ENCODE measurements at places on chromosomes 4 and X.

GRCh38 chrX:40083120-40083978 is 14.4 kb downstream of the BCOR start:
- no peak for DNase-seq

- no peak for DNase-seq
These were observed 208.7 kb downstream of the PDGFC start for GRCh38 chr4:156762851-156763250.

- DNase-seq = no peak
These were observed 1392.9 kb upstream of the PABPC4L start for GRCh38 chr4:135594521-135594920.

- no peak for DNase-seq
These were observed 125.8 kb upstream of the TEX13C start for GRCh38 chrX:125193921-125194320.

- DNase-seq = no peak
These were observed 41.5 kb upstream of the HPRT1 start for GRCh38 chrX:134418317-134419113.

DNA sequence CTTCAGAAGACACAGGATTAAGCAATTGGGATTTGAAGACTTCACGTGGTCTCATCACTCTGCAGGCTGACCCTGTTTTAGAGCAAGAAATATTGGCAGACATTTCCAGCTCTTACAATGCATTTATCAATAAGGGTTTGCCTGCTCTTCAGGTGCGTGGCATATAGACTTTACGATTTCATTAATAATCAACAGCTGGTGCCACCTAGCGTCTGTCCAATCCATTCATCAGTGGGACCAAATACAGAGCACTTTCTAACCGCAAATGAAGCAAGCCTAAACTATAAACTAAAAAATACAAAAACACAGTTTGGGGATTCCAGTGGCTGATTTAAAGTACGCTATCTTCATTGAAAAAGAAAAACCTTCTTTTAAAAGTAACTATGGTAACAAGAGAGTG is 125.4 kb upstream of the DMD start:
- DNase-seq = peak; percentile 24

GRCh38 chr4:120839974-120840751 is 82.4 kb downstream of the PRDM5 start:
- no peak for DNase-seq

GRCh38 chrX:120036704-120037103 is 40.8 kb downstream of the RHOXF2B start:
- DNase-seq = no peak

DNA sequence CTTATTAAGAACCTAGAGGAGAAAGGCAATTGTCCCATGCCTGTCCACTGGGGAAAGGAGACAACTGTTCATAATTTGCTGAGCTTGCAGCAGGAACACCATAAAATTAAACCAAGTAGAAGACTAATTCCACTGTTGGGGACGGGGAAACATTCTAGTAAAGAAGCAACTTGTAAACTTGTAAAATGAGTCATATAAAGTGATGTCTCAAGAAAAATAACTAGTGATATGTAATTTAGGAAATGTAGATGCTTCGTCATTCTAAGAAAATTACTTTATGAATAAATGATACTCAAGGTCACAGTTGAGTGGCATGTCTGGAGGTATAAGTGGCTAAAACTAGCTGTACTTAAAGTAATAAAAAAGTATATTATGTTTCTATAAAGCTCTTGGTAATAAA is 121.2 kb upstream of the MID1 start:
- DNase-seq = no peak

DNA sequence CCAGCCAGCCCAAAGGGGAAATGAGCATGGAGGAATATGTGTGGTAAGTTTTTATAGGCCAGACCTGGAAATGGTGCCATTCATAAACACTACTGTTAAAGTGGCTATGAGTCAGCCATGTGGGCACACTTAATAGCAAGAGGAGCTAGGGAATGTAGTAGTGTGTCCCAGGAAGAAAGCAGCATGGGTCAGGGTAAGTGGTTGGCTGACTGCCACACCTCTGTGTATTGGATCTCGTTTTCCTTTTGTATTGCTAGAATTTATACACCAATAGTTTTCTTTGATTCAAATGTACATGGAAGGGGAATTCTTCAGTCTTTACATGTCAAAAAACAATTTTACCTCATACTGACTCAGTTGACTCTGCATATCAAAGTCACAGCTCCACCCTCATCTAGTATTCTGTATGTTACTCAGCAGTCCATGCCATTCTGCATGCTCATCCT is 22.9 kb upstream of the SGMS2 start:
- DNase-seq = peak; percentile 12

DNA sequence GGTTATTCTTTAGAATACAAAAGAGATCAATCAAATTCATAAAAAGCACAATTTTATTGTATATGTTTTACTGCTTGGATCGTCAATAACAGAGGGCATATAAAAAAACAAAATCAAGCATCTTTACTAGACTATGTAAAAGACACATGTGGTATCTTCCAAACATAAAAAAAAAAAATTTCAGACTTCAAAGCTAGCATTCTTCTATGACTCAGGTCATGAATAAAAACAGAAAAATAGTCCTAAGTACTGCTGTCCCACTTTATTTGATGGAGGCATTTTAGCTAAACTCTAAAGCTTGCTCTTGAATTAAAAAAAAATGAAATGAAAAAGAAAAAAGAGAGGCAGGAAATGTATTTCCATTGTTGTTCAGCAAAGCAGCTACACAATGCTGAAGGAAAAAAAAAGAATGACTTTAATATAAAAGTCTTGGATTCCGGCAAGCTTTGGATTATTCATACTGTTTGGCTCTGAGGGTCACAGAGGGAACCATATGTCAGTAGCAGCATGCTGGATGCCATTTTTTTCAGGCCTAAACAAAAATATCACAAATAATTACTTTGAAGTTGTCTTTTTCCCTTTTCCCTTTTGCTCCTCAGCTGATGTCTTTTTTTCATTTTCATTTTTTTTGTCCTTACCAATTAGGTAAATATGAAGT is 249.1 kb upstream of the DIAPH2 start:
- DNase-seq = peak; percentile 31

- no peak for DNase-seq
These were observed 225.1 kb upstream of the ITM2A start for GRCh38 chrX:79592259-79592658.

DNA sequence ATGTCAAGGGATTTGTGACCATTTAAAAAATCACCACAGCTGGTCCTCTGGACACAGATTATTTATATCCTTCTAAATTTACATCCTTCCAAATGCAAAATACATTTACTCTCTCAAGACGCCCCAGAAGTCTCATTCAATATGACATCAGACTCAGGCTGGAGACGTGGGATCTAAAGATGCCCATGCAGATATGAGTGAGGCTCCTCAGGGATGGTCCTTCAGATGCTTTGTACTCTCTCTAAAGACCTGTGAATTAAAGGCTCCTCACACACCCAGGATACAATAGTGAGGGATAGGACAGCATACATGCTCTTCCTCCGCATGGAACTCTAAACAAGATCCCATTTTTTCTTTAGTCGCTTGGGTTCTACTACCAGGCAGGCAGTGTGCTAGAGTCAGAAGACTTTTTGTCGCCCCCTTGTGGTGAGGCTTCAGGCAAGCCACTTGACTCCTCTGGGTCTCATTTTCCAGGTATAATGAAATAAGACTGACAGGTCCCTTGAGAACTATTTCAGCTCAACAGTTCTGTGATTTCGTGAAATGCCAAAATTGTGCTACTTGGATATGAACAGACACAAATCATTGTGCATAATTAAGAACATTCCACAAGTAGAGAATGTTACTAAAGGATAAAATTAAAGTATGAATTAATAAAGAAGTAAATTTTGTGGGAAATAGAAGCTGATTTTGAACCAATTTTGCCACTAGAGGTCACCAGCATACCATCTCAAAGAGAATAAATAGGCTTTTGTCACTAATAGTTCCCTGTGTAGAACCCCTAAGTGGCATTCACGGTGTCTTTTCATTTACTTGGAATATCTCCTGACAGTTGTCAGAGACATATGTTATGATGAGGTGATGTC is 13.7 kb upstream of the SCOC start:
- DNase-seq = peak; percentile 75

DNA sequence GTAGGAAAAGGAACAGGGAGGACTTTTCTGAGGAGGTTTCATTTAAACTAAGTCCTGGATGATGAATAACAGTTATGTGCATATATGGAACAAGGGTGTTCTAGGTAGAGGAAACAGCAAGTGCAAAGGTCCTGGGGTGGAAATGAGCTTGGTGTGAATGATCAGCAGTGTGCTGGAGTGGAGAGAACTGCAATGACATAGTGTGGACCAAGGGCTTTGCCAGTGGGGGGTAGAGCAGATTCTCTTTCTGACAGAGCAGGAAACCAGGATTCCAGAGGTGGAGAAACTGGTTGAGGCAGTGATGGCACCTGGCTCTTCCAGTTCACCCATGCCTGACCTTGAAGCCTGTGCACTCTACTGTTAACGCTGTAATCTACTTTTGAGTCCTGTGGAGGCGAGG is 1.7 kb downstream of the PPP1R3F start:
- no peak for DNase-seq

DNA sequence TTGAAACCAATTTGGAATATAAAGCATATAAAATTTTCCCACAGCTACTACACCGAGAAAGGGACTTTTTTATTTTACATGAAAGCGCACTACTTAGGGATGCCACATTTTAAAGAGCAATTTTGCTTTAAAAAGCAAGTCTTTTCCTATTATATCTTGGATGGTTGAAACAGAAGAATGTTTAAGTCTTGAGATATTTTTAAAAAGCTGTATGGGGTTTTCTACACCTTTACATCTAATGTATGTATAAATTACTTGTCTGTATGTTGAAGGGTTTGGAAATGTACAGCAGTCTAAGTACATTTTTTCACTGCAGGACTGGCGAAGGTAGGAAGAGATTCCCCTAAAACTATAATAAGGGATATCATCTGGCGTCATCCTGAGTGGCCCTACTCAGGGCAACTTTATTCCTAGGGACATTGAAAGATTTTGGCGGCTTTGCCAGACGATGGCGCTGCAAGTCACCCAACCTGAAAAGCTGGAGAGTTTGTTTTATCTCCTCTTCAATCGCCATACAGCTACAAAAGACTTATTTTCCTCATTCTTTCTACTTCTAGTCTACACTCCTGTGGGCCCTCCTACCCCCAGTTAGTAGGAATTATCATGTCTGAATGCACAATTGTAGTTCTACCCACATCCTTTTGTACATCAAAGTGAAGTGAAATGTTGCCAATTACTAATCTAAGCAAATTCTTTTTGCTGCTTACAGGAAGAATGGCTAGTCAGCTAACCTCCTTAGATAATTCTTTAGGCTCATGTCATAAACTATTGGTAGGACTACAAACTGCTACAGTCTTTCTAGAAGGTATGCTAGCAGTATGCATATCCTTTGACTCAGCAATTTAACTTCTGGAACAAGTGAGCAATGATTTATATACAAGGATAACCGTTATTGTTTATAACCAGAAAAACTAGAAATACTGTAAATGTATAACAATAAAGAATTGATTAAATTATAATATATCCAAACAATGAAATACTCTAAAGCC is 782 bp upstream of the NEK1 start:
- DNase-seq = peak; percentile 75

GRCh38 chr4:126023896-126024295 is 709.1 kb downstream of the FAT4 start:
- peak; percentile 30 for DNase-seq

- no peak for DNase-seq
These were observed 79.1 kb downstream of the AMOT start for GRCh38 chrX:112761242-112762207.

DNA sequence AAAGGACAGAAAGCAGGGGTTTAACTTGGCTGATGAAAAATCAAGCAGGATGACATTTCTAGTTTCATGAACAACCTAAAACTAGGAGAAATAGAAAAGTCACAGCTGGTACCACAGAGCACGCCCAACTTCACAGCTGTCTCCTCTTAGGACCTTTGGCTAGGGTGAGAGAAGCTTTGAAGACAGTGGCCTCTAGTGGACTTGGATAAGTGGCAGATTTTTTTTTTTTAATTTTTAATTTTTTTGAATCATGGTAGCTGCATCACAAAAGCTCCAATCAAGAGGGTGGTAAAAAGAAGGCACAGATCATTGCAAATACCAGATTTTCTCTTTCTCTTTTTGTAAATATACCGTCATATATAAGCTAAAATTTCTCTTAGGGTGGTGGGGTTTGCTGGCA is 20.2 kb upstream of the MAP3K15 start:
- peak; percentile 19 for DNase-seq

DNA sequence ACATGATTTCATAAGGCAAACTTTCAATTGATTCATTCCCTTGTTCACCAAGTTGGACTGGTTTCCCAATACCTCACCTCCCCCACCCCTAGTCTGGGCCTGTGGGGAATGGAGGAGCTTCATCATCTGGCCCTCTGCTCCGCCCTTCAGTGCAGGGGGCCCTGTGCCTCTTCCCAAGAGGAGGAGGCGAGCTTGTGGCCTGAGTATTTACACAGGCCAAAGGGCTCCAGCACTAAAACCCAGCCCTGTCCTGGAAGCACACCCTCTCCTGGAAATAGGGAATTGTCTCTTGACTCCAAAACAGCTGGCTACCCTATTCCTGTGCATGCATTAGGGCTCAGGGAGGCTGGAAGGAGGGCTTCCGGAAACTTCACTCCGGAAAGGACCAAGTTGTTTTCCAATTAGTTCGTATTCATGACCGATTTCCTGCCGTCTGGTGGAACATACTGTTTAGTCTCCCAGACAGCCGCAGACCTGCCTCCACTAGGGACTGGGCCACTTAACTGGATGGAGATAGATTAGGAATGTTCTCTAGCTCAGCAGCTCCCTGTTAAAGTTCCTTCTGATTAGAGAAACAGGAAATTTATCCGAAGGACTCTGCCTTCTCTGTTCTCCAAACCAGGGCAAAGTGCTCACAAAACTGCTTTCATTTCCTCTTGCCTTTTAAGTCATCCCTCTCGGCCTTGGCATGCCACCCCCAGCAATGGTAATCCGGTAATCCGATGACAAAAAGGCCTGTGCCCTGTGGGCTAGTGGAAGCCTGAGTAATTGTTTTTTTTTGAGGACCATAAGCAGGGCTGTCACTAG is 5.8 kb downstream of the SRPX2 start:
- peak; percentile 95 for DNase-seq

GRCh38 chr4:121464854-121465253 is 84.0 kb upstream of the QRFPR start:
- no peak for DNase-seq

- DNase-seq = no peak
These were observed 587.5 kb downstream of the MID1IP1 start for GRCh38 chrX:39388730-39389129.

GRCh38 chr4:96652821-96653220 is 812.9 kb downstream of the PDHA2 start:
- no peak for DNase-seq

Data from fibroblast of upper back skin (primary cell).